ENCODE measurements at places on chromosomes 7 and 10.

- no peak for DNase-seq
These were observed 38.8 kb downstream of the DLG5 start for GRCh38 chr10:77887631-77888355.

GRCh38 chr10:31912898-31913850 lies 15.5 kb downstream of the ARHGAP12 start:
- DNase-seq: no peak

- peak; percentile 70 for DNase-seq
These were observed at the start of gene TSPAN13 for GRCh38 chr7:16753102-16753931. TSS of gene TSPAN13 (plus strand) at chr7:16753755. CDS start at chr7:16753968, 213 bp downstream.

- DNase-seq: peak; percentile 51
These were observed 57.4 kb downstream of the MKLN1 start for GRCh38 chr7:131385039-131385605.

GRCh38 chr7:157551325-157552070 lies 214.7 kb downstream of the DNAJB6 start:
- no peak for DNase-seq

DNA sequence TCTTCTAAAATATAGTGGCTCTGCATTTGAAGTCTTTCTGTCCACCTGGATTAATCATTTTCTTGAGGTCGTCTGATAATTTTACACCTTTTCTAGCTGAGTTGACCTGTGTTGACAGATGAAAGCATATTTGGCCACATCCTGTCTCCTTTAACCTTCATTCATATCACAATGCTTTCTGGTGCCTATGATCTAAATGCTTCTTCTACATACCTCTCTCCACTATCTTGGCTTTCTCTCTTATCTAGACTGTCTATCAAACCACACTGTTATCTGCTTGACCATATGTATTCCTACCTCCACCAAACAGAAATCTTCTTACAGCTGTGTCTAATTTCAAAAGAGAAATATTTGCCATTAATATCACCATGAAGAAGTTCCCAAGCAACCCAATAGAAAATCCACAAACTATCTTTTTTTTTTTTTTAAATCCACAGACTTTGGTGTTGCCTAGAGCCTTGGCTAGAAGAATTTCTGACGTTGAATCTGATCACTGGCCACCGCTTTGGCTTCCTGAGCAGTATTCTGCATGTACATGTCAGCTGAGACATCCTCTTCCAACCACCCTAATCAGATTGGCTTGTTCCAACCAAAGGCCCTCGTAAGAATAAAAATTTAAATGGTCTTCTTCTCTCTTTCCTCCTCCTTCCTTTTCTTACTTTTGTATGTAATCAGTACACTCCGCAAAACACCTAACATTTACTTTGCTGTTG lies 66.3 kb upstream of the SP4 start:
- no peak for DNase-seq

DNA sequence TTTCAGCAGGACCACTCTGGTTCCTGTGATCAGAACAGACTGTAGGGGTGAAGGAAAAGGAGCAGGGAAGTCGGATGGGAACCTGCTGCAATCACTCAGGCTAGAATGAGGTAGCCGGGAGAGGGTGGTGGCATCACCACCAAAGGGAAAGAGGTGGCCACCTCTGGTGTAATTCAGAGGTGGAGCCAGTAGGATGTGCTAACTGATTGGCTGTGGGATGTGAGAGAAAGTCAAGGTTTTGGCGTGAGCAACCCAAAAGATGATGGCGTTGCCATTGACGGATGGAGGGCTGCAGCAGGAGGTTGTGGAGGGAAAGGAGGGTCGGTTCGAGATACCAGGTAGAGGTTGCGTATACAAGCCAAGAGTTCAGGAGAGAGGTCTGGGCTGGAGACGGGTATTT lies 7.4 kb upstream of the VSIR start:
- no peak for DNase-seq

- DNase-seq: no peak
These were observed 369.6 kb upstream of the DPP6 start for GRCh38 chr7:153682628-153683027.

DNA sequence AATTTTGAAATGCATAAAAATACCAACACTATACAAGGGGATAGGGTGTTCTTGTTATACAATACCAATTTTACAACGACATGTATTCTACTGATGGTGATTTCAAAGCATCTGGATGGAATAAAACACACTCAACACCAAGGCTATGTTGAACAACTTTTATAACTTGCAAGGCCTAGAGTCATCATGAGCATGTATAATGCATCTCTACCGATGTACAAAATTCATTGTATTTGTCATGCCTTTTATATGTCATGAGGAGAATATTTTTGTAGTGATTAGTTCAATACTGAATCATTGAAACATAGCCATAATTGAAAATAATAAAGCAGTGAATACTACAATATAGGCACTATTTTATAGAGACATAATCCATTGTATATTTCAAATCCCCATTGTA lies 160.2 kb downstream of the ETV1 start:
- no peak for DNase-seq

- no peak for DNase-seq
These were observed 10.1 kb downstream of the LIMK1 start for GRCh38 chr7:74093671-74094223.

GRCh38 chr10:4073912-4074311 lies 288.9 kb upstream of the KLF6 start:
- peak; percentile 83 for DNase-seq

- DNase-seq: no peak
These were observed 223.0 kb downstream of the SORCS1 start for GRCh38 chr10:106941297-106942034.

DNA sequence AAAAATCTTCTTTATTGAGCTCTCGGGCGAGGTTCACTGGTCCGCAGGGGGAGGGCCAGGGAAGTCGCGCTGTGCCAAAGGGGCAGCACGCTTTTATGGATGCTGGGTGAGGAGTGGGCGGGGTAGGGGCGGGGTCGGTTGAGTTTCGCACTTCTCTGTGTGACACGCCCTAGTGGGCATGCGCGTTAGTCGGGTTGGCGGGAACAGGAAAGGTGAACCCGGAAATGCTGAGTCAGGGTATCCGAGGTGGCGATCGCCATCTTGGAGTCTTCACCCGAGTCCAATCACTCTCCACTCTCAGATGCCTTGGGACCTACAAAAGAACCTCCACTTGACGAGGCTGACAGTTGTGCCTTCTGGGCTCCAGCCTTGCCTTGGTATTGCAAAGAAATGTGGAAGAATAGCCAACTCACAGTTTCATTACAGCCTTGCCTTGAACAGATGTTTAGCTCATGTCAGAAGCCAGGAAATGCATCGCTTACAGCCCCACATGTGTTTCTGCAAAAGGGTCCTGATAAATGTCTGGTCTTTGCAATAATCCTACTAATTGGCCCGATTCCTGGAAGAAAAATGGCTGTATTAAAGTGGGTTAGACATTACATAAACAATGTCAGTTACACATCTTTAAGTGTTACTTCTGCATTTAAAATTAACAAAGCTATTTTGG lies 64.1 kb downstream of the AHR start:
- DNase-seq: peak; percentile 48

DNA sequence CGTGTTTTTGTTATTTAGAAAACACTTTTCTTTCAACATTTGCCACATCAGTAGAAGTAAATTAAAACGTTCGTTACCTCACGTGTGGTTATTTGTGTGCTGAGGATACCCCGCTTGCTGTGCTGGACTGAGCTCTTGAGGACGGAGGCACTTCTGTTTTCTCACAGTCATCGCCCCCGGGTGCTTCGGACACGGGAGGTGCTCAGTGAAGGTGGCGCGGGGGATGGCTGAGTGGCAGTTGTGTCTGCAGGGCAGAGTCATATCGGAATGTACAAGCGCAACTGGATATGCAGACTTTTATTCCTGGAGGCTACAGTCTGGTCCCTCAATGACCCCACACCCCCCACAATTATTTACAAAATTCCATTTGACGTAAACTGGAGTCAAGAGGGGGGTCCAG lies 92.0 kb downstream of the DYNC2I1 start:
- DNase-seq: no peak

- DNase-seq: peak; percentile 68
These were observed 139.7 kb downstream of the ADK start for GRCh38 chr10:74290708-74291107.

GRCh38 chr7:85974176-85974575 lies 669.5 kb upstream of the GRM3 start:
- no peak for DNase-seq

DNA sequence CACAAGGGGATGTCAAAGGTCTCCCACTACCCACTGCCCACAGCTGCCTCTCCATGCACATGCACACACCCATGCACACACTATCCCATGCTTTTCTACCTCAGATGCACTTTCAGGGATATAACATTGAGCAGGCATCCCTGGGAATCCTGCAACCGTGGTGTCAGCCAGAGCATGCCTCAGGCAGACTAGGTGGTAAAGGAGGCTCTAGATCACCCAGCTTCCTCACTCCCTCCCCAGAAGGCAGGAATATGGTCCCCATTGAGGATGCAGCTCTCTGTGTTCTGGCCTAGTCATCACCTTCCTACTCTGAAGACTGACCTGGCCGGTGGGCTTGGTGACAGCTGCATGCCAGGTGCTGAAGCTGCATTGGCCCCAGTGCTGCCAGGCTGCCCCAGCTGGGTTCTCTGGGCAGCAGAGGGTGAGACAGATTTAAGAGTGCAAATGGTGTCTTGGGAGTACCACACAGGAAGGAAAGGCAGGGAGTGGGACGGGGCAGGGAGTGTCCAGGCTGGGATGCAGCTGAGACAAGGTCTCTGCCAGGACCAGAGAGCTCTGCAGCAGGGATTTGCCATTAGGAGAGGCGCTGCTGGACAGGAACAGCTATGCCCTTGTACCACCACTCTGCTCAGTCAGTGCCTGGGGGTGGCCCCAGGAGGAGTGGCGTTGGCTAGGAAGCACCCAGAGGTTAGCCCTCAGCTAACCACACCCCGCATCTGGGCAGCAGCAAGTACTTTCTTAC lies 53.4 kb upstream of the GDF10 start:
- no peak for DNase-seq

- DNase-seq: no peak
These were observed 288.5 kb downstream of the GRID1 start for GRCh38 chr10:86077871-86078638.

- DNase-seq: no peak
These were observed 455.4 kb downstream of the RPS24 start for GRCh38 chr10:78489034-78489433.

DNA sequence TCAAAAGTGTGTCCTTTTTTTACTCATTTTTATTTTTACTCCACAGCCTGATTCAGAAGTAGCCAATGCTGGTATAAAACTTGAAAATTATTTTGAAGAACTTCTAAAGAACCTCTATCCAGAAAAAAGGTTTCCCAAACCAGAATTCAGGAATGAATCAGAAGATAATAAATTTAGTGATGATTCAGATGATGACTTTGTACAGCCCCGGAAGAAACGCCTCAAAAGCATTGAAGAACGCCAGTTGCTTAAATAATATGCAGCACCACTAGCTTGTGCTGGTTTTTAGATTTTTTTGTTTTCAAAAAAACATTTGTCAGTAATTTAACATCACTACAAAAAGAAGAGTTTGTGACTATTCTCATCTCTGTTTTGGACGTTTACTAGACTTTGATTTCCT lies 116.5 kb downstream of the SVOPL start:
- DNase-seq: no peak

GRCh38 chr7:27185013-27185853 lies at the start of gene HOXA11:
TSS of gene HOXA11 (minus strand) at chr7:27185232. CDS start at chr7:27185144, 88 bp downstream.
- peak; percentile 25 for DNase-seq

GRCh38 chr7:25515633-25516275 lies 287.5 kb upstream of the NPVF start:
- DNase-seq: no peak

- no peak for DNase-seq
These were observed 21.5 kb upstream of the GHITM start for GRCh38 chr10:84117686-84118394.

GRCh38 chr7:98077762-98078161 lies 28.9 kb upstream of the LMTK2 start:
- no peak for DNase-seq

- DNase-seq: no peak
These were observed 310.0 kb downstream of the ABCA13 start for GRCh38 chr7:48481235-48481634.

- no peak for DNase-seq
These were observed 71.5 kb downstream of the XPNPEP1 start for GRCh38 chr10:109851616-109852474.

- peak; percentile 81 for DNase-seq
These were observed 186.1 kb downstream of the BMPER start for GRCh38 chr7:34091321-34091917.

DNA sequence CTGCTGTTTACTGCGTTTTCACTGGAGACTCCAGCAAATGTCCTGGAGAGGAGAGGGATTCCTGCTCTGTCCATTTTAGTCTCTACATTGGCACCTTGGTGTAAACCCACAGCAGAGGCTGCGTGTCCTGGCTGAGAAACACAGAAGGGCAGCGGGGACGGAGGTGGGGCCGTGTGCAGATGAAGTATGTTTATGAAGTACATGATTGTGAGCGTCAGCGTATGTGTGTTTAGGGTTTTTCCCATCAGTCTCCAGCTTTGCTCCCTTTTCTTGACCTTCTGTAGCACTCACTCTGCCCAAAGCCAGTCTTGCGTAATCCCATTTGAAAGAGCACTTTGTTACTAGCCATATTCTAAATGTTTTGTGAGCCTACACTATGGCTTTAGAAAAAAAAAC lies 750.7 kb upstream of the SORCS1 start:
- DNase-seq: peak; percentile 19

DNA sequence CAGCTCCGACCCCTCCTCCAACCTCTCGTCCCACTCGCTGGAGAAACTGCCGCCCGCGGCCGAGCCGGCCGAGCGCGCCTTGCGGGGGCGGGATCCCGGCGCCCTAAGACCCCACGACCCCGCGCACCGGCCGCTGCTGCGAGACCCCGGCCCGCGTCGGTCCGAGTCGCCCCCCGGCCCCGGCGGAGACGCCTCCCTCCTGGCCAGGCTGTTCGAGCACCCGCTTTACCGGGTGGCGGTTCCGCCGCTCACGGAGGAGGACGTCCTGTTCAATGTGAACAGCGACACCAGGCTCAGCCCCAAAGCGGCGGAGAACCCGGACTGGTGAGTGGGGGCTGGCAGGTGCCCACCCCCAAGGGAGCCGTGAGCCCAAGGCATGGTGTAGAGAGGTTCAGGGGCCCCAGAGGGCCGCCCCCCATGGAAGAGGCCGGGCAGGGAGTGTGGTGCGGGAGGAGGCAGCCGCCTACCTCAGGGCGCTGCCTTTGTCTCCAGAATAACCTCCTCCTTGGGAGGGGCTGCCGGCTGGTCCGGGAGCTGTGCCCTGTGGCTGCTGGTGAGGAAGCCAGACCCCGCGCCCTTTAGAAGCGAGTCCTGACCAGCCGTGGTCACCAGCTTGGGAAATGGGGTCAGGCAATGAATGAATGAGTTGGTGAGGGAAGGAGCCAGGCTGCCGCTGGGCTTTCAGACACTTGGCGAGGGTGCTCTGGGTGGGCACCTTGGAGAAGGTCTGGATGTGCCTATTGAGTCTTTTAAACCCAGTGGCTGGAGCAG lies 1.3 kb downstream of the FAM20C start:
- DNase-seq: no peak

- no peak for DNase-seq
These were observed 216.8 kb upstream of the KLF6 start for GRCh38 chr10:4001811-4002210.

GRCh38 chr10:45580371-45581215 lies 92.0 kb downstream of the ZFAND4 start:
- DNase-seq: no peak

GRCh38 chr7:99628471-99629465 lies 12.0 kb downstream of the ZSCAN25 start:
- no peak for DNase-seq

- no peak for DNase-seq
These were observed 127.7 kb downstream of the NRBF2 start for GRCh38 chr10:63260860-63261251.

GRCh38 chr7:11232462-11232861 lies 258.8 kb downstream of the PHF14 start:
- DNase-seq: no peak
